CD4-positive, alpha-beta T cell treated with Interleukin-4 for 1 hour (primary cell): ENCODE measurements at places on chromosomes 16 and 17.

DNA sequence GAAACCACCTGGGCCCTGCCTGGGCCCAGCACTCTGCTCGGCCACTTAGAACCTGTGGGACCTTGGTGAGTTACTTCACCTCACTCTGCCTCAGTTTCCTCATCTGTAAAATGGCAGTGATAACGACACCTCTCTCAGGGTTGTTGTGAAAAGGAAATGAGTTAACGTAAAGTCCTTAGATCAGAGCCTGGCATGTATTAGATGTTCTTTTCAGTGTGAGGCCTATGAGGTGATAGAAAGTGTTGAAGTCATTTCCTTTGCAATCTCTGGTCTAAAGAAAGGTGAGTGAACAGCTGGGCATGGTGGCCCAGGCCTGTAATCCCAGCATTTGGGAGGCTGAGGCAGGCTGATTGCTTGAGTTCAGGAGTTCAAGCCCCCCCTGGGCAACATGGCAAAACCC, 51.7 kb upstream of the LGALS9 start:
- no peak for DNase-seq

DNA sequence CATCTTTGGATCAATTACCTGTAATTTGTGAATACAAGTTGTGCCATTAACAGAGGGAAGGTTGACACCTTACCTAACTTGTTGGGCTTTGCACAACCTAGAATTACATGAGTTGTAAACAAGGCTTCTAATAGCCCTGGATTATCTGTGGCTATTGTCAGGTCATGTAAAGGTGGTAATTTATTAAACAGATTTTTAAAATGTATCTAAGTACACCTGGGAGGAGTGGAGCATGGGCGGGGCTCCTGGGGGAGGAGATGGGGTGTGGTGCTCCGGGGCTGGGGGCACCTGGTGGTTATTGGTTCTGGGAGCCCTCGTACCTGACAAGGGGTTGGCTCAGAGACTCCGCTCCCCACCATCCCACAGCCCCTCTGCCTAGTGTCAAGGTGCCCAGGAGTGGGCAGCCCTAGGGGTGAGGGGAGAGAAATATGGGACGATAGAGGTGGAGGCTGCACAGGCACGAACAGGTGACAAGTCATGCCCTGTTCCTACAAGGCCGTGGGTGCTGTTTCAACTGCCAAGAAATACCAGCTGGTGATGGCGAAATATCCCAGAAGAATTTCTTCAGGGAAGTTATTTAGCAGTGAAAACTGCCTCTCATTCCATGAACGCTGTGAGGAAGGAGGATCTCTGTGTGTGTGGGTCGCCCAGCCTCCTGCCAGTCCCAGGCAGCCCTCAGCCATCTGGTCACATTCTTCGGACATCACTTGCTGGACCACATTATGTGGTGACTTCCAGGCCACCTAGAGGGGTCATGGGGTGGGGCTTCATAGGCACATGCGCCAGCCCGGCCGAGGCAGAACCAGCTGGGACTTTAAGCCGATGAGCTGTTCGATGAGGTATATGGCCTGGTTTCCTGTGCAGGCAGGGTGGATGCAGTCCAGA, 55.5 kb upstream of the IRX3 start:
- no peak for DNase-seq

DNA sequence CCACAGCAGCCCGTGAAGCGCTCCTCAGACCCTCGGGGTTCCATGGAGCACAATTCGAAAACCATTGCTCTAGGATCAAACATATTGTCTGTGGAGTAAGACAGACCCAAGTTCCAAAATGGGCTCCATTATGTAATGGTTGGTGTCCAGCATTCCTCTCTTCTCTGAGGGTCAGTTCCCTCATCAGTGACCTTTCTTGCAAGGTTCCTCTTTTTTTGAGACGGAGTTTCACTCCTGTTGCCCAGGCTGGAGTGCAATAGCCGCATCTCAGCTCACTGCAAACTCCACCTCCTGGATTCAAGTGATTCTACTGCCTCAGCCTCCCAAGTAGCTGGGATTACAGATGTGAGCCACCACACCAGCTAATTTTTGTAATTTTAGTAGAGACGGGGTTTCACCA, 28.4 kb downstream of the PLXDC1 start:
- no peak for DNase-seq

GRCh38 chr17:82907797-82908542, 68.1 kb upstream of the ZNF750 start:
- DNase-seq = no peak

DNA sequence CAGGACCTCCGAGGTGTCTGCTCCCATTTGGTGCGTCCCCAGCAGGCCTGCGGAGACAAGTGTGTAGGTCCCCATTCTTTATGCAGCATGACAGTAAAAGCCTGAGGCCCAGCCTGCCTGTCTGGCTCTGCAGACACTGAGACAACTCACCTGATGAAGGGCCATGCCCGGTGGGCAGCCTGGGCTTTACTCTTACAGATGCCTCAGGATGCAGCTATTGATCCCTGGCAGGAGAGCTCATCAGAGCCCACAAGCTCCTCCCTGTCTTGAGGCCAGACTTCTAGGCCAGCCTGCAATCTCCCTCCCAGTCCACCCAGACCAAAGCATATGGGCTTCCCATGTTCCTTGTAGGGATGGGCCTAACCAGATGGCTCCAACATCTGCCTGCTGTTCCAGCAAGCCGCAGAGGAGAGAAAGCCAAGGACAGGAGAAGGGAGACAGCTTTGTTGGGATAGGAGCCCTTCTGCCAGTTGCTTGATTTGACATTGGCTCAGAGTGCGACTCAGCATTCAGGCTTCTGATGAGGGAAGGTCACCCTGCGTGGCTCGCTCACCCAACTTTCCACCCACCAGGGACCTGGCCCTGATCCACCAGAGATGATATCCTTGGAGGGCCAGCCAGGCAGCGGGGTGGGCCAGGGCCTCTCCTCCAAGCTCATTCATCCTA, 87.5 kb downstream of the SOCS1 start:
- DNase-seq = no peak

GRCh38 chr17:33435721-33436301, 142.7 kb upstream of the ASIC2 start:
- no peak for DNase-seq

GRCh38 chr17:9766970-9767369, 24.4 kb downstream of the DHRS7C start:
- DNase-seq = no peak

GRCh38 chr17:36542755-36543154, 2.0 kb upstream of the GGNBP2 start:
- DNase-seq = no peak

GRCh38 chr16:30644334-30644830, 6.4 kb upstream of the PRR14 start:
- DNase-seq = no peak

- no peak for DNase-seq
Observed at GRCh38 chr17:41919165-41919817, 540 bp upstream of the ACLY start.

DNA sequence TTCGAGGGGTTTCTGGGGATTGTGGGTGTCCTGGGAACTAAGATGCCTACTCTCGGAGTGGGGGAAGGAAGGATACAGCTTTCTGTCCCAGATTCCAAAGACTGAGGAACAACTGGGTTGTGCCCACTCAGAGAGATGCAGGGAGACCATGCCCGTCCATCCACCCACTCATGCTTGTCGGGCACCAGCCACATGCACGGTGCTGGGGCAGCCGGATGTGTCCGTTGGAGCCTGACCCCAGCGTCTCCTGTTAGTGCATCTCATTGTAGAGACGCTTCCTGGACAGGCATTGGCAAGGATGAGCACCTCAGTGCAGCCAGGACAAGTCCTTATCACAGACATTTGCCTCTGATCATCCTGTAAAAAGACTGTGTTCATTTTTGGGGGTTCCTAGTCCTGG, 58.1 kb downstream of the METRNL start:
- DNase-seq = no peak

DNA sequence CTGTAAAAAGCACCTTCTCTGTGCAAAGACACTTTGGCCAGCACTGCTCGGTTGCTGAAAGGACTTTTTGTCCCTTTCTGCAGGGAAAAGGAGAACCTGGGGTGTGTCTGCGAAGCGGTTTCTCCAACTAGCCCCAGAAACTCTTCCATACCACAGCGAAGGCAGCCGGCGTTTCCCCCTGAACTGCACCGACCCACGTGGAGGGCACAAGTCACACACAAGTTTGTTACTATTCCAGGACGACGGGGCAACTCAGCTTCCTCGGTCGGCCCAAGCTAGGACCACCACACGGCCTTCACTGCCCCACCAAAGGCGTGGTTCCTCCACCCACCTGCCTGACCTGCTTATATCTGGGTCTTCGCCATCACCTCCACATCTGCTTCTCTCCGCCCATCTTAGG, 1.9 kb downstream of the RTN4RL1 start:
- DNase-seq = no peak

DNA sequence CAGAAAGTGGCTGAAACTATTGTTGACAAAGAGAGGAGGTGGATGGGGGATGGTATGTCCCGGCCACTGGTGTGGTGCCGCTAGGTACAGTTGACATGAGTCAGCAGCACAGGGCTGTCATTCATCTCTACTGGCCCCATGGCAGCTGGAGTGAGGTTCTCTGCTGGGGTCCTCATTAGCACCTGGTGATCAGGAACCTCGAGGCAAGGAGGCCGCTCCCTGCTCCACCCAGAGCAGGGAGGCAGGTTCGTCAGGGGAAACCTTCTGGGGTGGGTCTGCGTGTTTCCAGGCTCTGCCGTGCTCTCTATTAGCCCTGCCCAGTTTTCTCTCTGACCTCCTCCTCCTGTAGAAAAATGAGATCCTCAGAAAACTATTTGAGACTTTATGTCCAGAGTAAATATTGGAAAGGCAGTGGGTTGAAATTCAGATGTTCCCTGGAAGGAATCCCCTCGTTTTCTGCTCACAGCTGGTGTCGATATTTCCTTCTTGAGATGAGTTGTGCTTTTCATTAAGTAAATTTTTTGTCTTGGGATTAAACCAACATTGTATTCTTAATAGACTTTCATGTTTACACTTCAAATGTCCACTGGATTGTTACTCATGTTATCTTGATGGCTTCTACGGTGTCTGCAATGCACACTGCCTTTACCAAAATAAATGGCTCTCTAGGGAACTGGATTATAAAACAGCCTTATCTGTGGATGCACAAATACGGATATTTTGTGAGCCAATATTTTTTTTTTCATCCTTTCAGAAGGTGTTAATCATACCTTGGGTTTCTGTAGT, 7.1 kb downstream of the NTN1 start:
- no peak for DNase-seq

- DNase-seq = no peak
Observed at GRCh38 chr17:17398188-17398942, 78.4 kb upstream of the MED9 start.

GRCh38 chr16:10210944-10211343, 28.7 kb upstream of the GRIN2A start:
- no peak for DNase-seq

DNA sequence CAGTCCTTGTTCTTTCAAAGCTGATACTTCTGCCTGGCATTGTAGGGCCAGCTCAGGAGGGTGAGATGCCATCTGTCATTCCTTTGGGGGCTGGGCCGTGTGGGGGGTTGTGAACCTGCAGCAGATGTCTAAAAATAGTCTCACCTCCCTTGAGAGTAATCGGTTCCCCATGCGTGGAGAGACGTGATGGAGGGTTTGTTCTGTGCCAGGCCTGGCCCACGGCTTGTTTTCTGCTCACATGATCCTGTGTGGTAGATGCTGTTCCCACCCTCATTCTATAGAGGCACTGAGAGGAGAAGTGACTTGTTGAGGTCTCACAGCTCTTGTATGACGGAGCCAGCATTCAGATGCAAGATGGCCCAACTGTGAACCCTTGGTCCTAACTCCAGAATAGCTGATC, 4.6 kb downstream of the IRF8 start:
- no peak for DNase-seq

DNA sequence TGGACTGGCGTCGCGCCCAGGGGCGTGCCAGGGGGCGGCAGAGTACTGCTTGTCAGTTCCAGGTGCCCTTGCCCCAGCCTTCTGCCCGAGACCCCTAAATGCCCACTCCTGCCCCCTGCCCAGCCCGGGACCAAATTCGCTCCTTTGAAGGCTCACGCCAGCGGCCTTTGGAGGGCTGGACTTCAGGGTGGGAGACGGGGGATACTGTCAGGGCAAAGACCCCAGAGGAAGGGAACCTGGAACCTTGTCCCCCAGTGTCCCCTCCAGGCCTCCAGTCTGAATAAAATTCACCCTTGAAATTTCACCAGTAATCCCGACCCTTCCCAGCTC, 737 bp downstream of the OTOP3 start:
- DNase-seq = no peak

DNA sequence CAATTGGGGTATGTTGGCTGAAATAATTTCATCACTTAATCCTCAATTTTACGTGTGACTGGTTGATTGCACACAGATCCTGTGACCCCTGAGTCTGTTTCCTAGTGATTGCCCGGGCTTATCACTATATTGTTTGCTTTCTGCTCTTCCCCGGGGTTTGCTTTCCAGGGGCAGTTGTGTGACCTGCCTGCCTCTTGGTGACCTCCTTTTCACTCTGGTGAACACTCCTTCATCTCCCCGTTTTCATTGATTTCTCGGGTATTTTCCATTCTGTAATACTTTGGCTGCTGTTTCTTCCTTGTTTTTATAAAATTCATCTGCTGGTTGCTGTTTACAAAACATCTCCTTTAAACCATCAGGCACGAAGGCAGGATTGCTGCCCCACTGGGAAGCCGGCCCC, 36.0 kb downstream of the NTN1 start:
- no peak for DNase-seq
